ENCODE measurements at places on chromosomes 2 and 18. TPM values are rescaled to one million over a fixed set of nuclear protein-coding genes. Genes with fewer than 3 reads are reported as not detected.

SIX3 gene
- not detected for total RNA-seq

DNER gene
- total RNA-seq: 1.00 TPM

TFPI gene
- total RNA-seq: 22.3 TPM

REG1B gene
- not detected for total RNA-seq

NPC1 gene
- 16.0 TPM for total RNA-seq

NYAP2 gene
- total RNA-seq: 0.05 TPM

TEX44 gene
- total RNA-seq: not detected

TIA1 gene
- total RNA-seq: 49.4 TPM

ERCC3 gene
- total RNA-seq: 23.4 TPM

PIEZO2 gene
- 0.46 TPM for total RNA-seq

KCNJ3 gene
- 3.4 TPM for total RNA-seq

PROKR1 gene
- 0.08 TPM for total RNA-seq

VIL1 gene
- not detected for total RNA-seq

ICOS gene
- total RNA-seq: not detected

TMEM178A gene
- 2.6 TPM for total RNA-seq

LONRF2 gene
- 24.5 TPM for total RNA-seq

CFAP221 gene
- total RNA-seq: 1.2 TPM

LIMS3 gene
- 6.4 TPM for total RNA-seq

NGEF gene
- total RNA-seq: 0.24 TPM

SLC9A2 gene
- total RNA-seq: 0.08 TPM

ST8SIA5 gene
- 23.3 TPM for total RNA-seq

EIF4E2 gene
- total RNA-seq: 45.9 TPM

LYPD6 gene
- total RNA-seq: 0.16 TPM

NABP1 gene
- 6.6 TPM for total RNA-seq

SMCHD1 gene
- 34.8 TPM for total RNA-seq

CNTNAP5 gene
- not detected for total RNA-seq

LRATD1 gene
- total RNA-seq: 0.67 TPM

CNNM4 gene
- 36.8 TPM for total RNA-seq

CAPN13 gene
- total RNA-seq: not detected

ALPP gene
- not detected for total RNA-seq

GLI2 gene
- total RNA-seq: 1.8 TPM

IL36B gene
- not detected for total RNA-seq

RNF152 gene
- total RNA-seq: 10.2 TPM

FBLN7 gene
- total RNA-seq: 1.00 TPM

AKAIN1 gene
- not detected for total RNA-seq

ESPNL gene
- total RNA-seq: 0.08 TPM

CCL20 gene
- total RNA-seq: not detected

MYL12A gene
- 4,186 TPM for total RNA-seq

ANTXR1 gene
- 38.1 TPM for total RNA-seq

SPC25 gene
- total RNA-seq: 0.24 TPM

NEU2 gene
- total RNA-seq: not detected

SLC39A6 gene
- total RNA-seq: 15.6 TPM

SLC4A3 gene
- total RNA-seq: 396 TPM
